ENCODE measurements at places on chromosomes 13 and 19.
A peak's percentile ranks its signal among the peaks of the same experiment; 100 is the strongest.

GRCh38 chr13:32911506-32911905, 104.7 kb upstream of the KL start:
- peak; percentile 44 for DNase-seq

DNA sequence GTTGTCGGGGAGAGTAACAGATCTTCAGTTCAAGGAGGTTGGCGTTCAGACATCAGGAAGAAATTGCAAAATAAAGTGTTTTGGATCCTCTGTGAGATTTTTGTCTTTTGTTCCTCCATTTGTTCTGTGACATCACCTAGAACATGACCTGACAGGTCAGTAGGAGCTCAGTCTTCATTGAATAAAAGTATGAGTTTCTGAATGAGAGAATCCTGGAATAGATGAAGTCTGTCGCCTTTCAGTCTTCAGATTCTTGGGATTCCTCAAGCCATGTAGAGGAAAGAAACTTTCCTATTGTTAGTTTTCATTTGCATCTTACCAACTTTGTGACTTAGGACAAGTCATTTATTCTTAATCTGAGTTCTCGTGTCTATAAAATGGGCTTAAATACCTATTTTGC, 14.4 kb downstream of the ARHGAP35 start:
- no peak for DNase-seq

GRCh38 chr19:16676101-16676798, 15.3 kb downstream of the TMEM38A start:
- DNase-seq, result no peak

- DNase-seq, result no peak
Observed at GRCh38 chr19:19329126-19329525, 8.5 kb downstream of the MAU2 start.

- DNase-seq, result no peak
Observed at GRCh38 chr13:28055357-28055756, 45.0 kb downstream of the FLT3 start.

- DNase-seq, result no peak
Observed at GRCh38 chr13:35086667-35087066, 144.6 kb downstream of the NBEA start.

DNA sequence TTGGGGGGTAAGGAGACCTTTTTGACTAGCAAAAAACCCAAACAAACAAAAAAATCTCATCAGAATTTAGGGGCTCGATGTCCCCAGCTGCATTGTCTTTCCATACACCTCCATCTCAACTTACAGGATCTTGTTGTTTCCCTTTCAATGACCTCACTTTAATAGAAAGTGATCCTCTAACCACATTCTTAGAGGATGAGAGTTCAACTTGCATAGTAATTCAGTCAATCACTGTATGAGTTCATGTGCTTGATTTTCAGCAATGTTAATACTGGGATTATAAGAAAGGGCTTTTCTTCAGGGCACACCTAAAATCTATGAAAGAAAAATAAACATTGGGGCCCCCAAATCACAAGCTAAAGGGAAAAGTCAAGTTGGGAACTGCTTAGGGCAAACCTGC, 1512.0 kb downstream of the SLITRK1 start:
- DNase-seq, result no peak

DNA sequence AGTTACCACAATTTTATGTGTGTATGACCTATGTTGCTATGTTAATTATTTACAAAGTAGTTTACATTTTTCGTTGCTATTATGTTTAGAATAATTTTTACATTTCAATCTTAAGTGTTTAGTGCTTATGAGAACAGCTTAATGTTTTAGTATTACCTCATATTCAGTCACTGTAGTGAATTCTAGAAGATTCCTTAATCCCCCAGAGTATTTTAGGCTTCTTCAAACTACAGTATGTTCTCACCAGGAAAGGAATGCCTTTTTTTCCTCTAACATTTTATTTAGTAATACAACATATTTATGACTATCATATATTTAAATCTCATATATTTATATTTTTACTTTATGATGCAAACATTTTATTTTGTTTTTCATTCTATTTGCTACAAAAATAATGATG, 612.1 kb upstream of the KLHL1 start:
- no peak for DNase-seq

GRCh38 chr13:50617134-50617721, 226.3 kb downstream of the DLEU7 start:
- DNase-seq, result no peak

DNA sequence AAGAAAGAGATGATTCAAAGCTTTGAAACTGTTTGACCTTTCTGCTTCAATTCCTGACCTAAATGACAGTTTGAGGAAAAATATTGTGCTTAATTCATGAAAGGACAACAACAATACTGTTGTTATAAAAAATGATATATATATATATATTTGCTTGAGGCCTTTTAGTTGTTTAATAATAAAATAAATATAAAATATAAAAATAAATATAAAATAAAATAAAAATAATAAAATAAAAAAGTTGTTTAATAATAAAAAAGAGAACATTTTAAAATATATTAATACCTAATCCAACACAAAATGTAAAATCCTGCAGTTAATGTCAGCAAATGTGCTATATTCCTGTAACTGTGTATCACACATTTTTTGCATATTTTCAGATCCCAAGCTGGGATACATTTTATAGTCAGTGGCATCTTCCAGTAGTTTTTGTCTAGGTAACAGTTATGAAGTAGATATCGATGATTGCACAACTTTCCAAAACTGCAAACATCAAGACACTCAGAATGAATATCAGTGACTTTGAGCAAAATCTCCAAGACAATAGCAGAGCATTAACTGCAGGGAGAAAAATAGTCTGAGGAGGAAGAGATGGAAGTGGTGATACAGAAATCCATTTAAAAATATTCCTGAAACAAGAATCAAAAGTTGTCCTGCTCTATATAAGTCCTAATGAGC, 375.5 kb upstream of the KLHL1 start:
- DNase-seq, result no peak

GRCh38 chr19:36436531-36436930, 18.1 kb upstream of the ZFP82 start:
- DNase-seq, result no peak

- no peak for DNase-seq
Observed at GRCh38 chr19:49999371-50000010, 25.7 kb downstream of the VRK3 start.

DNA sequence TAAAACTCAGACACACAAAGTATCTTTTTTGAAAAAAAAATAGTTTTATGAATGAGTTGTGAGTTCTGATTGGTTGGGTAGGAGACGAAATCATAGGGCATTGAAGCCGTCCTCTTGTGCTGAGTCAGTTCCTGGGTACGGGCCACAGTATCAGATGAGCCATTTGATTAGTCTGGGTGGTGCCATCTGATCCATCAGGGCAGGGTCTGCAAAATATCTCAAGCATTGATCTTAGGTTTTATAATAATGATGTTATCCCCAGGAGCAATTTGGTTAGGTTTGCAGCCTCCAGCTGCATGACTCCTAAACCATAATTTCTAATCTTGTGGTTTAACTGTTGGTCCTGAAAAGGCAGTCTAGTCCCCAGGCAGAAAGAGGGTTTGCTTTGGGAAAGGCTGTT, 1310.6 kb downstream of the SLITRK1 start:
- DNase-seq, result no peak

DNA sequence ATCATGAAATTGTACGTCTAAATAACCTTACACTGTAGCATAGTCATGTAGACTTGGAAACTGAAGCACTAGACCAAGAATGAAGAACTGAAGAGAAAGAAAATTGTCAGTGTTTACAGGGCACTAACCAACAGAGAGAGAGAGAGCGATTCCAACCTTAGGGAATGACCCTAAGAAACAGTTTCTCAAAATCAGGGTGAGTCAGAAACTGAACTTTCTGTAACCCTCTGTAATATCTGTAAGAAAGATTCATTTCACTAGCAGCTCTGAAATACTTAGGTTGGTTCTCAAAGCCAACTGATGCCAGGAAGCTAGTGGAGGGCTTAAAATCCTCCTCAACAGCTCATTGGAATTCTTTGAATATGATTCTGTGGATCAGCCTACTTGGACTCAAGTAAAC, 936.9 kb downstream of the EFNB2 start:
- DNase-seq, result no peak

DNA sequence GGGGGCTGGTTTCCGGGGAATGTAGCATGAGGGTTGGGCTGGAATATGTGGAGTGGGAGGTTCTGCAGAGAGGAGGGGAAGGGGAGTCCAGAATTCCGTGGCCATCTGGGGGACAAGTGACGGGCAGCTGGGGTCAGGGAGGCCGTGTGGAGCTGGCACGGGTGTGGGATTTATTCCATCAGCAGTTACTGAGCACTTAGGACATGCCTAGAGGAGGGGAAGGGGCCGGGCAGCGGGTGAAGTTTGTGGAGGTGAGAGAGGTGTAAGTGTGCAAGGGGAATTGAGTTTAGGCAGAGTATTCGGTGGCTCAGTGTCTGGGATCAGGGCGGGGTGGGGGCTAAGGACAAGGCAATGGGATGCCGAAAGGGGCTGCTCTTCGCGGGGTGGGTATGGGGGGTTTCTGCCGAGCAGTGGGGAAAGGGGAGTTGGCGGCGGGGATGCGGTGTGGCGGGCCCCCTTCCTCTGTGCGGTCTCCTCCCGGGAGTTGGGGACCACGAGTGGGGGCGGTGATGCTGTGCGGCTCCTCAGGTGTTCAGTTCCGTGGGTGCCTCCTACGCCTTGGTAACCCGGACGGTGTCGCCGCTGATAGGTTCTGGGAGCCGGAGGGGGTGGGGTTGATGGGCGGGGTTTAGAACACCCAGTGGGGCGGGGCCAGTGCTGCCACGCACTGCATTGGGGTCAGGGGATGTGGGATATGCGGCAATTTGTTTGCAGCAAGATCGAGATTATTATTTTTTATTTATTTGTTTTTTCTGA, 5.4 kb downstream of the CCDC61 start:
- DNase-seq, result peak; percentile 78

GRCh38 chr13:35767256-35767976, 290.9 kb upstream of the MAB21L1 start:
- DNase-seq, result no peak

- no peak for DNase-seq
Observed at GRCh38 chr19:10388957-10389356, 8.6 kb upstream of the TYK2 start.

DNA sequence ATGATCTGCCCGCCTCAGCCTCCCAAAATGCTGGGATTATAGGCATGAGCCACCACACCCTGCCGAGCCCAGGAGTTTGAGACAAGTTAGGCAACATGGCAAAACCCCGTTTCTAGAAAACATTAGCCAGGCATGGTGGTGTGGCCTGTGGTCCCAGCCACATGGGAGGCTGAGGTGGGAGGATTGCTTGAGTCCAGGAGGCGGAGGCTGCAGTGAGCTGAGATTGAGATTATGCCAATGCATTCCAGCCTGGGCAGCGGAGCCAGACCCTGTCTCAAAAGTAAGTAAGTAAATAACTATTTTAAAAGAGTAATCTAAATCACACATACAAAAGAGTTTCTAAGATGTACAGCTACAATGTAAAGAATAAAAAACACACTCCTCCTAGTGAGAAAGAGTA, 41.9 kb downstream of the SKA3 start:
- no peak for DNase-seq

DNA sequence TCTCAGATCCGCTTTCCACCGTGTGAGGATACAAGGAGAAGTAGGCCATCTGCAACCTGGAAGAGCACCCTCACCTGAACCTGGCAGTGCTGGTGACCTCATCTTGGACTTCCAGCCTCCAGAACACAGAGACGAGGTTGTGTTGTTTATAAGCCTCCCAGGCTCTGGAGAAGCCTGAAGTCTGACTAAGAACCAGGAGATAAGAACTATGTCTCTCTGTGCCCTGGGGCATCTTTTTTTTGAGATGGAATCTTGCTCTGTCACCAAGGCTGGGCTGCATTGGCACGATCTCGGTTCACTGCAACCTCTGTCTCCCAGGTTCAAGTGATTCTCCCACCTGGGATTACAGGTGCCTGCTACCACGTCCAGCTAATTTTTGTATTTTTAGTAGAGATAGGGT, 14.5 kb downstream of the FCGBP start:
- no peak for DNase-seq

DNA sequence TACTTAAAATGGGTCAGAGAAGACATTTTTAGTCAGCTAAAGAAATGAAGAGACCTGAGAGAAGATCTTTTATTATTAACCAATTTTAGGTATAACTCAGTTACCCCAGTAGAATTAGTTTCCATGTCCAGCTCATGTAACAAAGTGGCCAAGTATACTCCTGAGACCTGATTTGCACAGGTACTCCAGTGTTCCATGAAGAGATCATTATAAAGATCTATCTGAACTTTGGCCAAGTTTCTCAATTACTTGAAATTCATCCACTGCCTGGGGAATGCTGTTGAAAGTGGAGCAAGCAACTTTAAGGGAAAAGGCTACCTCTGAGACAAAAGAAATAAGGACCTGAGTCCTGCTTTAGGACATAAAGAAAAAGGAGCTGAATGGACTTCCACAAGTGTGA, 47.0 kb downstream of the EDNRB start:
- no peak for DNase-seq

GRCh38 chr13:45040622-45041021, 51.3 kb downstream of the GPALPP1 start:
- DNase-seq, result no peak

DNA sequence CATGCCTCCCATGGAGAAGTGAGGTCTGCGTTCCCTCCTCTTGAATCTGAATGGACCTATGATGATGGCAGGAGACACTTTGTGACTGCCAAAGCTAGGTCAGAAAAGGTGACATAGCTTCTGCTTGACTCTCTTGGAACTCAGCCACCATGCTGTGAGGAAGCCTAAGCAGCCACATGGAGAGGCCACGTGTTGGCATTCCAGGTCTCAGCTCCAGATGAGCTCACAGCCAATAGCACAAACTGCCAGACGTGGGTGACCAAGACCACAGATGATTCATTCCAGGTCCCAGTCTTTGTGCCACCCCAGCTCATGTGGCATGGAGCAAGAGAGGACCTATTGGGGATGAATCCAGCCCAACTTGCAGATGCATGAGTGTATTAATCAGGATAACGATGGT, 8.7 kb upstream of the GGACT start:
- no peak for DNase-seq

- no peak for DNase-seq
Observed at GRCh38 chr13:95360464-95361097, 59.3 kb upstream of the ABCC4 start.

DNA sequence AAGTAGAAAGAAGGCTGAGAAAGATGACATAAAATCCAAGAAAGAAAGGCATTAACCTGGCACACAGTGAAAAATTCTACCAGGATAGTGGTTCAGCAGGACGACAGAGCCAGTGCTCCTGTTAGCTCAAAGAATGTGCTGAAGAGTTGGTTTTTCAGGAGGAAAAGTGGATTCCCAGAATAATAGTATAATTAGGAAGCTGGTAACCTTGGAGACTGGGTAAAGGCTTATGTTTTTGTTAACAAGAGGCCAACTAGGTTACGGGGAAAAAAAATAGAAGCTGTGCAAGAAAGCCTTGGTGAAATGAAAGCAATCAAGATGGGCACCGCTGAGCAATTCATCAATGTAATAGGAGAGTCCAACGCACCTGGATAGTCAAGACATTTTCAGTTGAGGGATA, 54.7 kb downstream of the SLC15A1 start:
- no peak for DNase-seq

GRCh38 chr13:34458756-34459715, 483.0 kb upstream of the NBEA start:
- DNase-seq, result no peak

GRCh38 chr19:11881151-11881800, 6.3 kb upstream of the ZNF69 start:
- peak; percentile 37 for DNase-seq
